ENCODE measurements at places on chromosomes 1 and 21. TPM values are rescaled to one million over a fixed set of nuclear protein-coding genes. Genes with fewer than 3 reads are reported as not detected.

- no peak for DNase-seq
Observed at GRCh38 chr1:45141247-45142003, 65.0 kb downstream of the ZSWIM5 start.

KCNT2 gene
- 0.92 TPM for total RNA-seq

- peak; percentile 73 for DNase-seq
Observed at GRCh38 chr1:179091691-179092165, 9.9 kb downstream of the TOR3A start.

DNA sequence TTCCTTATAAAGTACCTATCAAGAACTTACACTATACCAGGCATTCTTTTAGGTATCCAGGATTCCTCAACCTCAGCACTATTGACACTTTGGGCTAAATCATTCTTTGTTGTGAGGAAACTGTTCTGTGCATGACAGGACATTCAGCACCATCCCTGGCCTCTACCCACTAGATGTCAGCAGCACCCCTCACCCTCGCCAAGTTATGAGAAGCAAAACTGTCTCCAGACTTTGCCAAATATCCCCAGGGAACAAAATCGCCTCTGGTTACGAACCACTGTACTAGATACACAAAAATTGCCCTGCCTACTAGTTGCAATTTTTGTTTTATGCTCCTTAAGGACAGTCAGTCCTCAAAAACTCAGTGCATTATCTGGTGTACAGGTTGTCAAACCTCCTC, 35.7 kb downstream of the PALMD start:
- DNase-seq, result peak; percentile 95

GRCh38 chr1:100928128-100928527, 32.2 kb downstream of the SLC30A7 start:
- no peak for DNase-seq

CDK18 gene
- 0.71 TPM for total RNA-seq

GRCh38 chr1:77538956-77539518, 143.4 kb downstream of the ZZZ3 start:
- DNase-seq, result peak; percentile 85

PDC gene
- not detected for total RNA-seq

DNA sequence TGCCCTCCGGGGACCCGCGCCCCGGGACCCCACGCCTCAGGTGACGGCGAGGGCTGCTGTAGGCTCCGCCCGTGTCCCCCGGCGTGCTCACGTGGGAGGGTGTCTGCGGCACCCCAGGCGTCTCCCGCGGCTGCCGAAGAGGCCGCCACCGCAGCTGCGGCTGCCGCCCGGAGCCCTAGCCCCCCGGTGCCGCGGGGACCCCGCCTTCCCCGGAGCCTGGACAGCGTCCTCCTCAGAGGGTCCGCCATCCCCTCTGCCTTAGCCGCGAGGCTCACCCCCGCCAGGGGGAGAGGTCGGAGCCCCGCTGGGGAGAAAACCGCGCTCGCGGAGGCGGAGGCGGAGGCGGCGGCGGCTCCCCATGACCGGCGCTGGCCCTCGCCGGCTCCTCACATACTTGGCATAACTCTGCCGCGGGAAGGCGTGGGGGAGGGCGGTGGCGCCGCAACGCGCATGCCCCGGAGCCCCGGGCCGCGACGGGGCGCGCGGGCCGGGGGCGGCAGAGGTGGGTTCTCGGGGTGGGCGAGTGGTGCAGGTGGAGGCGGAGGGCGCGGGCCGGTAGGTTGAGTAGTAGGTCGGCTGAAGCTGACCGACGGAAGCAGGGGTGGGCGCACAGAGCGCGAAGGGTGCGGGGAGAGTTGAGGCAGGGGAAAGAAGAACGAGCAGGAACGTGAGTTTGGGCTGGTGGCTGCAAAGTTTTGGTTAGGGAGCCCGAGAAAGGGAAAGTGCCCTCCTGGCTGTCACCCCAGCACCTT, 700 bp upstream of the SYDE2 start:
- DNase-seq, result peak; percentile 40

DNA sequence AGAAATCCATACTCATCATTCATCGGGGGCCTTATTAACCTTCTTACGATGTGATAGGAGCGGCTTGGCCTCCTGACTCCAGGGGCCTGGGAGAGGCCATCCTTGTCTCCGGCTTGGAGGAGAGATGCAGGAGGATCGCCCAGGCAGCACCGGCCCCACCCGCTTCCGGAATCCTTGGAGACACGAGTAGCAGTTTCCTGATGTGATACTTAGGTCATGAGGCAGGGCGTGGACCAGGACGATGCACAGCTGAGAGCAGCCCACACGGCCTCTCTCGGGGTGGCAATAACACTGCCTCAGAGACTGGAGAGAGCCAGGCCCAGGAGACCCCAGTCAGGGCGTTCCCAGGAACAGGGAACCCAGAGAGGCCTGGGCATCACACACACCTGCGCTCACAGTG, 163.6 kb upstream of the ARHGEF16 start:
- no peak for DNase-seq

Measured in LHCN-M2 (cell line).